ENCODE measurements at places on chromosomes 2 and 18. TPM values are rescaled to one million over a fixed set of nuclear protein-coding genes. Genes with fewer than 3 reads are reported as not detected.
A peak's percentile ranks its signal among the peaks of the same experiment; 100 is the strongest.

The COL6A3 gene
- total RNA-seq = 50.1 TPM

The ITGAV gene
- 66.7 TPM for total RNA-seq

The RGPD3 gene
- total RNA-seq = 0.34 TPM

The ARHGAP28 gene
- total RNA-seq = 3.1 TPM

DNA sequence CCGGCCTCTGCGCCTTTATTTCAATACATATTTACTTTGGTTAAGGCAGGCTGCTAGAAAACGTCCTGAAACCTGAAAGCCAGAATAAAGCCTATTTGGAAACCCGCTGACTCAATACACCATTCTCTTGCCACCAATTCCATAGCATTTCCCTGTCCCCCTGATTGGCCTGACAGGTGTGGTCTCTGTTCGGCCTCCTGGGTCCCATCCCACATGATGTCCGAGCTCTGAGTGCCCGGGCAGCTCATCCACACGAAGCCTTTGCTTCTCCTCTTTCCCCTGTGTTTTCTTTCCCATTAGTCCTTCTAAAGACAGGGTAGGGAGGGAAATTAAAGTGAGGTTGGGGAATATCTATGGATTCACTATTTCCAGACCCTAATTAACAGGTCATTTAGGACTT, 42.6 kb upstream of the ZNF516 start:
- H3K4me1 ChIP-seq = no peaks in the 10 kb centered on the region
- H3K27ac ChIP-seq = no peak overlapping the region
- no peak overlapping the region for H3K4me3 ChIP-seq
- no peak for DNase-seq
- no peaks in the 10 kb centered on the region for H3K36me3 ChIP-seq
- no peaks in the 10 kb centered on the region for H3K27me3 ChIP-seq

- no peaks in the 10 kb centered on the region for H3K27me3 ChIP-seq
- no peak for DNase-seq
- no peak overlapping the region for H3K4me3 ChIP-seq
- H3K27ac ChIP-seq = no peak overlapping the region
Observed at GRCh38 chr2:47950340-47951301, 44.3 kb upstream of the FBXO11 start.

GRCh38 chr2:214542866-214543265, 132.0 kb downstream of the VWC2L start:
- no peak overlapping the region for H3K27ac ChIP-seq
- H3K4me1 ChIP-seq = peaks cover 4% of the 10 kb centered on the region
- H3K27me3 ChIP-seq = no peaks in the 10 kb centered on the region

DNA sequence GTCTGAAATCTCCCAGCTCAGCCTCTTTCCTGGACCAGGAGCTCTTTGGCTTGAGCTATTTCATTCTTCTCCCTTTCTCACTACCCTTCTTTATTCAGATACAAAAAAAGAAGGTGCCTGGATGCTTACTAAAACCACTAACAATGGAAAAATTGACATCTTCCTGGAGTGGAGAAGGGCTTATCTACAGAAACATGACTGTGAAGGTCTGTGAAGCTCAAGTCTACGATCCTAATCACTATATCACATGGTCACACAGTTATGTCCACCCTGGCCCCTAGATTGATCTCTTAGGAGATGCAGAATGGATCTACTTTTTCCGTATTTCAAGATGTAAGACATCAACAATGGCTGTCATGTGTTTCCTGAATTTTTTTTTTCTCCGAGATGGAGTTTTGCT, 5.7 kb upstream of the KRCC1 start:
- H3K4me1 ChIP-seq = no peaks in the 10 kb centered on the region
- no peak for DNase-seq
- H3K36me3 ChIP-seq = no peaks in the 10 kb centered on the region

DNA sequence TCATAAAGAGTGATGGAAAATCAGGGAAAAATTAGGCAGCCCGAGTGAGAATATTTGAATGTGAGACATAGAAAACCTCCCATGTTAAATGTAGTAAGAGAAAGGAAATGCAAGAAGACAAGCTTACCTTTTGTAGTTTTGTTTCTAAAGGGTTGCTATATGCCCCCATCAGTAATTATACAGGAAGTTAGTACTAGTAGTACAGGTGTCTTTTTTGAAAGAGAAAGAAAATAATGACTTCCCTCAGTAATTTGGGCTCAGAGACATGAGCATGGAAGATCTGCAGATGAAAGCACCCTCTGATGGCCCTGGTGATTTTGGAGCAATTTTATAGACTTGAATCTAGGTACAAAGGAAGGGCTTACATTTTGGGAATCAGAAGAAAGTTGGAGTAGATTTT, 80.8 kb downstream of the RHBDD1 start:
- H3K27ac ChIP-seq = no peak overlapping the region
- no peaks in the 10 kb centered on the region for H3K27me3 ChIP-seq
- DNase-seq = no peak
- H3K4me3 ChIP-seq = no peak overlapping the region

GRCh38 chr2:191170301-191170636, 19.5 kb upstream of the STAT4 start:
- H3K27ac ChIP-seq = no peak overlapping the region
- no peak overlapping the region for H3K4me3 ChIP-seq
- no peaks in the 10 kb centered on the region for H3K27me3 ChIP-seq
- DNase-seq = no peak
- peaks cover 49% of the 10 kb centered on the region for H3K4me1 ChIP-seq
- no peaks in the 10 kb centered on the region for H3K36me3 ChIP-seq

DNA sequence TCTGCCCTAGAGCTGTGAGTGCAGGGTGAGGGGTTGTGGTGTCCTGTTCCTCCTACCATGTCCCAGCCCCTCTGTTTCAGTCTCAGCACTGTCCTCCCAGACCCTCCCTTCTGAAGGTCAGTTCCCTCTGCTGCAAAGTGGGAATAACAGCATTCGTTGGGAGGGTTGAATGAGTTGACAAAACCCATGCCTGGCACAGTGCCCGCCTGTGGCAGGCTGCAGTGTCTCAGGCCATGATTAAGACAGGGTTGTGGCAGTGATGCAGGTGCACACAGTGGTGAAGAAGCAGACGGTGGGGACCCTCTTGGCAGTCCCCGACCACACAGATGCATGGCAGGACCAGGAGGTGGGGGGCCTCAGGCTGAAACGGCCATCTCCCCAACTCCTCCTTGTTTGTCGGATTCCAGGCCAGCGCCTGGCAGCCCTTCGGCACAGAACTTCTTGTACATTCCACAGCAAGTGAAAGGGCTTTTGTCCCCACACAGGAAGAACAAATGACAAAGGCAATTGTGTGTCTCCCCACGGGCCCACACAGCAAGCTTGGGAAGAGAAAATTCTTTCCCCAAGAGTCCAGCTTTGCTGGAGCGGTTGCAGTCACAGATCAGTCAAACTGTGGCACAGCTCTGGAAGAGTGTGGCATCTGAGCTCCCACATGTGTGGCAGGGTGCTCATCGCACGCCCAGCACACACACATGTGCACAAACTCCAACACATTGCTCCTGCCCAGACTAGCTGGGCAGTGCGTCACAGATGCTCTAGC, 92.0 kb upstream of the MSH2 start:
- DNase-seq = peak; percentile 80
- no peaks in the 10 kb centered on the region for H3K36me3 ChIP-seq
- no peaks in the 10 kb centered on the region for H3K27me3 ChIP-seq
- H3K4me3 ChIP-seq = no peak overlapping the region
- peaks cover 40% of the 10 kb centered on the region for H3K4me1 ChIP-seq
- H3K27ac ChIP-seq = peak overlapping the region; percentile 75

GRCh38 chr2:179428649-179429048, 164.0 kb upstream of the SESTD1 start:
- no peaks in the 10 kb centered on the region for H3K27me3 ChIP-seq
- H3K36me3 ChIP-seq = no peaks in the 10 kb centered on the region
- H3K27ac ChIP-seq = no peak overlapping the region
- DNase-seq = no peak
- no peaks in the 10 kb centered on the region for H3K4me1 ChIP-seq

GRCh38 chr2:101330253-101330933, 21.9 kb upstream of the RNF149 start:
- H3K4me3 ChIP-seq = no peak overlapping the region
- H3K27me3 ChIP-seq = no peaks in the 10 kb centered on the region
- H3K36me3 ChIP-seq = no peaks in the 10 kb centered on the region
- DNase-seq = no peak

- no peaks in the 10 kb centered on the region for H3K4me1 ChIP-seq
- H3K4me3 ChIP-seq = no peak overlapping the region
- DNase-seq = no peak
Observed at GRCh38 chr18:10213526-10213925, 240.9 kb upstream of the APCDD1 start.

DNA sequence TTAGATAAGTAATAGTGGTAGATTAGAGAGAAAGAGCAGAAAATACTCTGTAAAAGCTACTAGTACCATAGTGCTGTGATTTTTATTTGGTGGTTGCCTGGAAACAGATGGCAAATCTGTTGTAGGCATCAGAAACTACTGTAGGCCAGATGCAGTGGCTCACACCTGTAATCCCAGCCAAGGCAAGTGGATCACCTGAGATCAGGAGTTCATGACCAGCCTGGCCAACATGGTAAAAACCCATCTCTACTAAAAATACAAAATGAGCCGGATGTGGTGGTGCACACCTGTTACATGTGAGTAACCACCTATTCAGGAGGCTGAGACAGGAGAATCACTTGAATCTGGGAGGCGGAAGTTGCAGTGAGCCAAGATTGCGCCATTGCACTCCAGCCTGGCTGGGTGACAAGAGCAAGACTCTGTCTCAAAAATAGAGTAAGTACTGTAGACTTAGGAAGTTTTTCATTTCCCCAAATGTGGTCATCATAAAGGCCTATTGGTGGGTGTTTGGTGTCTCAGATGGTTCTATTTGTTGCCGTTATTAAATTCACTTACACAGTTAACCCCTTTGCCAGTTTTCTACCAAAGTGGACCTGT, 79.6 kb downstream of the SPTBN1 start:
- H3K36me3 ChIP-seq = no peaks in the 10 kb centered on the region
- H3K27me3 ChIP-seq = no peaks in the 10 kb centered on the region
- no peak overlapping the region for H3K4me3 ChIP-seq
- H3K4me1 ChIP-seq = peaks cover 11% of the 10 kb centered on the region
- no peak overlapping the region for H3K27ac ChIP-seq

DNA sequence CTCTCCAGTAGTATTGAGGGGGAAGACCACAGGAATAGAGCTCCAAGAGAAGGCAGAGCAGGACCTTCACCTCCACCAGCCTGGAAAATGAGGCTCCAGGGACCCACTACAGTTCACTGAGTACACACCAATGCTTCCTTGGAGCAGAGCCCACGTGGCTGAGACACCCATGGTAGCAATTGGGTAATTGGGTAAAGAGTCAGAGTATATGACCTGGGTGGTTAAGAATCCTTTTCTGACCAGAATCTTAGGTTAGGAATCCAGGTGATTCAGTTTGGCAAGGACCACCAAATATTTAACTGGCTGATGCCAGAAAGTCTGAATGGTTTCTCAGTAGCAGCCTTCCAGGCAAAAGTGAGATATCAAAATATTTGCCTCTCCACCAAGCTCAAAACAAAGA, 107.7 kb downstream of the MDH1 start:
- H3K27ac ChIP-seq = no peak overlapping the region
- H3K27me3 ChIP-seq = no peaks in the 10 kb centered on the region
- no peak for DNase-seq

GRCh38 chr2:43199492-43200488, 26.6 kb downstream of the ZFP36L2 start:
- no peak for DNase-seq
- no peak overlapping the region for H3K4me3 ChIP-seq
- H3K36me3 ChIP-seq = no peaks in the 10 kb centered on the region
- H3K27ac ChIP-seq = no peak overlapping the region
- no peaks in the 10 kb centered on the region for H3K27me3 ChIP-seq
- H3K4me1 ChIP-seq = no peaks in the 10 kb centered on the region

DNA sequence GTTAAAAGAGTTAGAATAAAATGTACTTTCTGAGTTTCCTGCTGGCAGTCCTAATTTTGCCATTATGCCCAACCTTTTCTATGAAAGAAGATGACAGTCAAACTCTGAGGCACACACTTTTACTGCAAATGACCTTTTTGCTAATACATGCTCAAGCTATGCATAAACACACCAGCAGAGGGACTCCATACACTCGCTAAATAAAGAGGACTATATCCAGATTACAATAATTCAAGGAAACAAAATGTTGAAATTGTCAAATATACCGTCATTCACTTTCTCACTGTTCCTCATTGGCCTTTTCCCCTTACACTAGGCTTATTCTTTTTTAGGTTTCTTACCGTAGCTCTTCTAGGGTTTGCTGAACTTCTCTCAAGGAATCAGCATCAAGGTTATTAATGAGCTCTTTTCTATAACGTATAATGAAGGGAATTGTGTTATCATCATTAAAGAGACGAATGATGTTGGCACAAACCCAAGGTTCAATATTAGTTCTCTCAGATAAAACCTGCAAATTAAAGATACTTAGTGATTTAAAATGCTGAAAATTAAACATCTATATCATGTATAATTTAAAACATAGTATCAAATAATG, 25.7 kb downstream of the SRBD1 start:
- H3K4me3 ChIP-seq = no peak overlapping the region
- no peak overlapping the region for H3K27ac ChIP-seq
- peaks cover 5% of the 10 kb centered on the region for H3K36me3 ChIP-seq

DNA sequence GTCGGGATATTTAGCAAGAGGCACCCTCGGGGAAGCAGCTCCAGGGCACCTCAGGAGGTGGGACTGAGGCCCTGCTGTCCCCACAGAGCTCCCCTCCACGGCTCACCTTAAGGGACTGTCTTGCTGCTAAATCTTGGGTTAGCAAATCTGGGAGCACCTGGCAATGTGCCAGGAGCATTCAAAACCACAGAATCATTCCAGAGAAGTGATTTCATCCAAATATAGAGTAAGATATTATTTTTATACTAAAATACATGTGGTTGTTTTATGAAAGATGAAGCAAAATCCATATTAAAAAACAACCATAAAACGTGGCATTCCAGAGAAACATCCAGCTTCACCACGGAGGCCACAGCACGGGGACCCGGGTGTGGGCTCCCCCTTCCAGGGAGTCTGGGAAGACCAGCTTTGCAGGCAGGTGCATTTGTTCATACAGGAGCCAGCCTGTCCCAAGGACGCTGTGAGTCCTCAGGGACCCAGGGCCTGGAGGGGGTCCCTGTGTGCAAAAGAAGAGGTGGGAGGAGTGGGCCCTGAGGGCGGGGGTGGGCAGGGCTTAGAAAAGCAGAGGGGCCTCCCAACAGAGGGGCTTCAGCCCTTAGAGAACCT, 16.3 kb downstream of the HS1BP3 start:
- peaks cover 36% of the 10 kb centered on the region for H3K36me3 ChIP-seq
- H3K27me3 ChIP-seq = no peaks in the 10 kb centered on the region
- H3K27ac ChIP-seq = peak overlapping the region; percentile 64
- no peak for DNase-seq

DNA sequence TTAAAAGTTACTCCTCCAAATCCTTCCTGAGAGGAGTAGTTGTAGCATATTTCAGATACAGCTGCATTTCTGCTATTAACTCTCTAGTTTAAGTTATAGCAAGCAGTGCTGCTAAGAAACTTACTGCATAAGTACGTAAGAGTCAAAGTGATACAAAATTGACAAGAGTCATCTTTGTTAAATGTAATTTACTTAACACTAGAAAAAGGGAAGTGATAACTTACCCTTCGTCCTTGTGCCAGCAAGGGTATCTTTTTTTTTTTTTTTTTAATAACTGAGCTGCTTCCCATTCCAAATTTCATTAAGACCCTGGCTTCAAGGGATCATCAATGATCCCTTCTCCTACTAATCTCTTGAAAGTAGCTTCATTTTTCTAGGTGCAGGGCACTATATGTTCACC, 493.0 kb downstream of the PLCL1 start:
- no peak overlapping the region for H3K4me3 ChIP-seq
- H3K36me3 ChIP-seq = no peaks in the 10 kb centered on the region
- H3K27ac ChIP-seq = no peak overlapping the region
- no peaks in the 10 kb centered on the region for H3K27me3 ChIP-seq
- DNase-seq = no peak

- peaks cover 7% of the 10 kb centered on the region for H3K27me3 ChIP-seq
- H3K4me1 ChIP-seq = no peaks in the 10 kb centered on the region
- no peaks in the 10 kb centered on the region for H3K36me3 ChIP-seq
Observed at GRCh38 chr2:25161055-25161781, 7.2 kb downstream of the POMC start.

Data from suprapubic skin (tissue), 4 donors.